ENCODE measurements at places on chromosomes 3 and 15. TPM values are rescaled to one million over a fixed set of nuclear protein-coding genes. Genes with fewer than 3 reads are reported as not detected.

PIGBOS1 gene
- 22.2 TPM for polyA plus RNA-seq

ATG7 gene
- polyA plus RNA-seq = 14.9 TPM

TTLL13 gene
- not detected for polyA plus RNA-seq

SEMA3B gene
- 29.2 TPM for polyA plus RNA-seq

ARRDC4 gene
- 19.6 TPM for polyA plus RNA-seq
